SK-N-DZ (cell line): ENCODE measurements at places on chromosomes 16 and 17.

DNA sequence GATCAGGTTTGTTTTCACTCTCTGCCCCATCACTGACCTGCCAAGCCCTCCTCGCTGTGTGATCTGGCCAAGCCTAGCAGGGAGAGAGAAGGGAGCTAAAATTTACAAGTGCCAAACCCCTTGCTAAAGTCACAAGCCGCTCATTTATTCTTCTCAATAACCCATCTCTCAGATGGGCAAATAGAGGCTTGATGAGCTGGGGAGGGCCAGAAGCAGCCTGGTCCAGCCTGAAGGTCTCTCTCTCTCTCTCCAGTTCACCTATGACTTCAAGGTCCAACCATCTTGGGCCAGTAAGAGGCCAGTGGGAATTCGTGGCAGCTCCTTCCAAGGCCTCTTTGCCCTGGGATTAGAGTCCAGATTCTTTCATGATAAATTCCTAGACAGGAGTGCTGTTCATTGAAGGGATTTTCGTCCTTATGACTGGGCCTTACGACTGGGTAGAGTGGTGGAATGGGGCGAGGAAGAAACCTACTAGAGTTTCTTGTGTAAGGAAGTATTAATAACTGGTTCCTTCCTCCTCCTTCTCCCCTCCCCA lies 3.4 kb downstream of the CA7 start:
- DNase-seq, result no peak

- DNase-seq, result no peak
Measured at GRCh38 chr17:5283571-5284315, 1.7 kb downstream of the RABEP1 start.

- no peak for DNase-seq
Measured at GRCh38 chr16:49473131-49473530, 99.5 kb downstream of the C16orf78 start.

DNA sequence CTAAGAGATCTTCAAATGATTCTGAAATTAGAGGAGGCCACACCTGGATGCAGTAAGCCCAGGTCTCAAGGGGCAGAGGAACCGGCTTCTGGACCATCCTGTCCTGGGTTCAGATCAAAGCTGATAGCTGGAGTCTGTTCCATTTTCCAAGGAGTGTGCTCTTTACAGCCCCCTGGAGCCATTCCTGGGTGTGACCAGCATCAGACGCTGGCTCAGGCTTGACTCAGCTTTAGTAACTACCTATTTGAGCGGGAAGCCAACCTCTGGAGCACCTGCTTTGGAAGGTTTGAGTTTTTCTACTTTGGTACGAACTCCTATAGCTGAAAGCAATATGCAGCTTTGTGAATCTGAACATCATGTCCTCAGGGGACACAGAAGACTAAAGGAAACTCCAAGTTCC lies 12.9 kb upstream of the BBS2 start:
- DNase-seq, result no peak

DNA sequence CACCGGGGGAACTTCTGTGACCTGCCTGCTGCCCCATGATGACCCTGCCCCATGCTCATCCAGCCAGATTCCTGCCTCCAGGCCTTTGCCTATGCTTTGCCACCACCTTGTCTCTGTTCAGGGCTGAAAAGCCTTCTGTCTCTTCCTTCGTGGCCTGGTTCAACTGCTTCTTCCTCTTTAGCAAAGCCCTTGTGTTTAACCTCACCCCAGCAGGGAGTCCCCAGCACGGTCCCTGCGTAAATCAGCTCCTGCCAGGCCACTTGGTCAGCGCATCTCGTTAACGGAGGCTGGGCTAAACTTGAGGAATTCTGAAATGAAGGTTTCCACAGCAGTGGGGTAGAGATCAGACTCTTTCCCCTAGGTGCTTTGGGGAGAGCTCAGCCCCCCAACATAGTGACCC lies 16.1 kb upstream of the KCNJ12 start:
- no peak for DNase-seq

DNA sequence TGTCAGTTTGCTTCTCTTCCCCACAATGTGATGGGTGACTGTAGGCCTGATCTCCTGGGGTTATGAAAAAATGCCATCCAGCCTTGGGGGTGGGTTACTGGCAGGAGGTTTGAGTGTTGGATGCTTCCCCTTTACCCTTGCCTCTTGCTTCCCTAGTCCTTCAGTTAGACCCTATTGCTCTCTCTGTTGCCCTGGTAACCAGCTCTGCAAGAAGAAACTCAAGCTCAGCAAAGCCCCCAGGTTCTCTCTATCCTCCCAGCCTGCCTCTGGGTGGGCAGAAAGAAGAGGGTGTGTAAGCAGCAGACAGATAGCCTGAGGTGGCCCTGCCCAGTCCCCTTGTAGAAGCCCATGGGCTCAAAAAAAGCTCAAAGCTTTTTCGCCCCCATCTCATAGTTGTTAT lies 2.8 kb upstream of the RAPGEFL1 start:
- DNase-seq, result no peak

- DNase-seq, result no peak
Measured at GRCh38 chr17:47267354-47267828, 13.8 kb downstream of the ITGB3 start.

DNA sequence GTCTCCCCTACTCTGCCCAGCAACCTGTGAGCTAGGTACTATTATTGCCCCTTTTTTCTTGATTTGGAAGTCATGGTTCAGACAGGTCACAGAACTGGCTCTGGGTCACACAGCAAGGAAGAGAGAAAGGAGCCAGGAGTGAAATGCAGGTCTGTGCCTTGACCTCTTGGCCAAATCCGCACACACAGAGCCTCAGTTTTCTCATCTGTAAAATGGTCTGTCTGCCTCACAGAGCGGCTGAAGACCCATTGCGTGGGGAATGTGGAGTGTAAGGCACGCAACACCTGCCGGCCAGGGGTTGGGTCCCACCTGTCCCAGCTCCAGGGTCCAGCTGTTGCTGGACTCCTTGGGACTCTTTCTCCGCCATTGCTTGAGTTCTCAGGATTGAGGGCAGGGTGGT lies 32.4 kb downstream of the CNGB1 start:
- DNase-seq, result no peak

DNA sequence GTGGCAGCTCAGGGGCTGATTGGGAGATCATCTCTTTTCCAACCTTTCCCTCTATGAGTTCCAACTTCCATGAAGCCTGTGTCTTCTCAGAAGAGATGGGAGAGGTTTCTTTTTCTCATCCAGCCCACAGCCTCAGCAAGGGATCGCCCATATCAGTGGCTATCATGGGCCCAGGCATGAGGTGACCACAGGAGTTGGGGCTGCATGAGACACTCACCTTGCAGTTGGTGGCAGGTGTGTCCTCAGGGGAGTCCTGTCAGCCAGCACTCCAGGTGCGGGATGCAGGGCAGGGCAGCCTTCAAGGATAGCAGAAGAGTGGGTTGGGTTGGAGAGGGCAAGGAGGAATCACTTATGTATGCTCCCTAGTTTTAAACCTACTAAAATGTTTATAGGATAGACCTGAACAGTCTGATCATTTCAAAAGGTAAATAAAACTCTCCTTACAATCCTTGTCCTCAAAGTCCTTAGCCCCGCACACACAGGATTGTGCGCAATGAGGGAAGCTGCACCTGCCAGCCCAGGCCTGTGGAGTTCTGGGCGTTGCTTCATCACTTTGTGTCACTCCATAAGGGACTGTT lies 811.1 kb downstream of the KCNJ18 start:
- DNase-seq, result no peak

DNA sequence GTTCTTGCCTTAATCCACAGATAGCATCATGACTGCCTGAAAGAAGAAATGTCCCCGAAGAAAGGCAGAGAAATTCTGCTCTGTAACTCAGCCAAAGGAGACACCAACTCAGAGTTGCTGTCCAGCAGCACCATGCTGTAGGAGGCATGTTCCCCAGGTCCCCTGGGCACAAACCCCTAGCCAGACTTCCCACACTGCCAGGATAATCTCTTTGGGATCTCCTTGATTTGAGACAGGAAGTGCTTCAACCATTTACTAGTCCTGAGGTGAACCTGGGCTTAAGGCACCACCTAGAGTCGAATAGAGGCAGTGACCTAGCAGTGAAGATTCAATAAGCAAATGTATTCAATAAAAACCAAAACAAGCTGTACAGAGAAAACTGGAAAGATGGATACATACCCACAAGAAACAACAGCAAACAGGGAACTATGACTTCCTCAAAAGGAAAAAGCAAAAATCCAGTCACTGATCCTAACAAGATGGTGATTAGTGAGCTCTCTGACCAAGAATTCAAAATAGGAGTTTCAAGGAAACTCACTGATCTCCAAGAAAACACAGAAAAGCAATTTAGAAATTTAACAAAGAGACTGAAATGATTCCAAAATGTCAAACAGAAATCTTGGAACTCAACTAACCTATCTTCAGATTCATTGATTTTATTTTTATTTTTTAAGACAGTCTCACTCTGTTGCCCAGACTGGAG lies 5.7 kb downstream of the OR4D2 start:
- peak; percentile 64 for DNase-seq

DNA sequence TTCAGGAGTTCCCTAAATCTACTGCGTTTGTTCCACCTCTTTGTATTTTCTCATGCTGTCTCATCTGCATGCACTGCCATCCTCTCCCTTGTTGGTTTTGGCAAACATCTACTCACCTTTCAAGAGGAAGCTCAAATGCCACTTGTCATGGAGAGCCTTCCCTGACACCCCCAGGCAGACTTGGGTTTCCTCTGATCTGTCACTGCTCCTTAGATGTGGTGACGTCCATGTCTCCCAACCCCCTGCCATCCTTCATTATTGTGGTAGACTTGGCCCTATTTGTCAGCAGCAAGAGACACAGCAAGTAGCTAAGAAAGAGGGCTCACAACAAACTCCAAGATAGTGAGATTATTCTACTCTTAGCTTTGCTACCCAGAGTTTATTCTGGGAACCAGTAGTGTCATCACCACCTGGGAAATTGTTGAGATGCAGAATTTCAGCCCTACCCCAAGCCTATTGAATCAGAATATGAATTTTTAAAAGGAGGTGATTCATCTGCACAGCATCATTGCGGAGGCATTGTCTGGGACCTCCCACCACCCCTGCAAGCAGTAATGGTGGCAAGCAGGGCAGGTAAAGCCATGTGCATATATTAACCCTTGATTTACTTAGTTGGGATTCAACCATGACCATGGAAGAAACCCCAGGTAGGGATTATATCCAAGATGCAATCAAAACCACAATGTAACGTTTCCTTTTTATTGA lies 248.9 kb downstream of the SHISA9 start:
- DNase-seq, result no peak

DNA sequence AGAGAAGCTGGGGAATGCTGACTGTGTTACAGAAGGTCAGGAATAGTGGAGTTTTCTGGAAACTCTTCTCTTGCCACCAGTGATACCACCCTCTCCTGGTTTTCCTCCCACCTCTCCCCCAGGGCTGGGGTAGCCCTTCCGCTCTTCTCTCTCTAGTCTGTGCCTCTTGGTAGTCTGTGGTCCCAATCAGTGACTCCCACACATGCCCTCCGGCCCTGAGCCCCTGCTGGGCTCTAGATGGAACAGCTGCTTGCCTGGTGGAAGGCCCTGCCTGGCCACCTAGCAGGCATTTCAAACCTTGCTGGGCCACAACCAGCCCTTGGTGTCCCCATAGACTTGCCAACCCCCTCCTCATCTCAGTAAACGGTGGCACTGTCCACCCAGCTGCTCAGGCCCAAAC lies 15.2 kb upstream of the MTSS2 start:
- no peak for DNase-seq

DNA sequence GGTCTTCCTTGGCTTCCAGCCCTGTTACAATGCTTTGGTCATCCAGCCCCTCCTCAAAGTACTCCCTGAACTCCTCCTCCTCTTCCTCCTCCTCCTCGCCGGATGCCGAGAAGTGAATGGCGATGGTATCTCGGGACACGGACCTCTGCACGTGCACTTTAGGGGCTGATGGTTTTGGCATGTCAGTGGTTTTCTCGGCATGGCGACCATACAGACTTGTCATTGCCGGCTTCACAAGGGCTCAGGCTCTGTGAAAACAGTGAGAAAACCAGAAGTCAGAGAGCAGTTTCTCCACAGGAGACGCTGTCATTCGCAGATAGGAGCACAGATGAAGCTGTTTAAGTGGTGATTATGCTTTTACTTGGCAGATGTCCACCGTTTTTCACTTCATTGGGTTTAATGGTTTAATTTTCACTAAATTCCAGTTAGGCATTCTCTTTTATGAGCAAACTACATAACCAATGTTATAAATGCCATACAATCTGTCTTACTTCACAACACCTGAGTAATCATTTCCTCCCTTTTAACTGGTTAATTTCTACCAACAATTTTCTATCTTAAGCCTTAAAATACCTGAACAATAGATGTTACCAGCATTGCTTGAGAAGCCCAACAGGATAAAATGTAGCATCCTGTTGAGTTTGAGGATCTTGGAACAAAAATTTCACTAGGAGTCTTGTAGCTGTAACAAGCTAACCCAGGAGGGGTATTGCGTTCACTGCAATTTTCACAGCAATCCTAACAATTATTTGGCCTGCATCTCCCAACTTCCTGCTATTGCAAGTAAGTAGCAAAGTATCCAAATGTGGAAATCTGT lies 48.9 kb downstream of the TEX2 start:
- no peak for DNase-seq

DNA sequence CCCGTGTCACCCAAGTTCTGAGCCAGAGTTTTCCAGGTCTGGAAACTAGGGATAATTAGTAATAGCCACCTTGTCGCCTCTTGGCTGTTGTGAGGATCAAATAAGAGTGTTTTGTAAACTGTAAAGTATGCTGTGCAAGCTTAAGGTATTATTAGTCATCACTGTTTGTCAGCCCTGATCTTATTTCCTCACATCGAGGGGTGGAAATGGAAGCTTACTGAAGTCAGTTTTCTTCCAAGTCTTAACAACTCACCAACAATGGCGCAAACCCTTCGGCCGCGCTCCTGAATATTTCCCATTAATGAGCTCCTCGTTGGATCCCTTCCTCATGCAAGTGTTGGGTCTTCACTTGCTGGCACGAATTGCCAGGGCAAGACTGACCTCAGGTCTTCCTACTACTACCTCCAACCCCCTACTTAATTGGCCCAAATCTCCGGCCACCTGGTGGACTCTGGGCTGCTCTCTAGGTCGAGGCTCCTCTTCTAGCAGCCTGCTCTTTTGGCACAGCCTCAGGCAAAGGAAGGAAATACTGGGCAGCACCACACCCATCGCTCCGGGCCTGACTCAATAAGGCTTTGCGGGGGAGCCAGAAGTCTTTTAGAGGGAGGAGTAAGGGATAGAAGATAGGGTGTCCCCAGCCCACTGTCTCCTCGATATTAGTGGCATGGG lies 885 bp upstream of the SLC35B1 start:
- peak; percentile 22 for DNase-seq

DNA sequence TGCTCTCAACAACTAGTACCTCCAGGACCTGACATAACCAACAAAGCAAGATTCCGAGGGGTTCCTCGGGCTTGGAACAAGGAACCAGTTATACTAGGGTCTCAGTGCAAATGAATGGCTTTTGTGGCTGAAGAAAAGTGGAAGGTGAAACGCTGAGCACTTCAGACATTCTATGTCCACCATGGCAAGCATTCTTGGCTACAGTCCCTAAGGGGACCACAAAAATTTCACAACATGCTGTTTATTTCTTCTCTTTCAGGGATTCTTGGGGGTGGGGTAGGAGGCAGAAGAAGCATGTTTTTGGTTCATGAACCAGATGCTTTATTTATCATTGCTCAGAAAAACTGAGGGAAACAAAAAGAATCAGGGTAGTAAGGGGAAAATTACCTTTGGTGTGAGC lies 479.9 kb upstream of the CDH11 start:
- DNase-seq, result no peak
